Uterus (tissue), 4 donors: ENCODE measurements at places on chromosomes 7 and 10. TPM values are rescaled to one million over a fixed set of nuclear protein-coding genes. Genes with fewer than 3 reads are reported as not detected.

TAS2R3 gene
- total RNA-seq: not detected

ADAM12 gene
- total RNA-seq: under 0.01 TPM

GRID2IP gene
- not detected for total RNA-seq

FFAR4 gene
- total RNA-seq: not detected

HOXA5 gene
- 22.9 TPM for total RNA-seq

GDF10 gene
- 6.4 TPM for total RNA-seq

ADRA2A gene
- 4.5 TPM for total RNA-seq

NRP1 gene
- 69.4 TPM for total RNA-seq

NET1 gene
- 114 TPM for total RNA-seq

MCM10 gene
- total RNA-seq: 14.1 TPM

STAG3 gene
- total RNA-seq: not detected

TMEM236 gene
- not detected for total RNA-seq

PLCE1 gene
- 11.8 TPM for total RNA-seq

KIF11 gene
- not detected for total RNA-seq

ZNF248 gene
- total RNA-seq: 25.6 TPM

WNT2 gene
- total RNA-seq: 1.5 TPM

OR2A12 gene
- not detected for total RNA-seq

CPA4 gene
- 1.3 TPM for total RNA-seq

CALHM3 gene
- total RNA-seq: not detected

EIF4EBP2 gene
- total RNA-seq: 50.9 TPM

GARIN1A gene
- 6.6 TPM for total RNA-seq

AGAP3 gene
- total RNA-seq: 52.3 TPM

SOSTDC1 gene
- not detected for total RNA-seq

SLC16A9 gene
- 13.5 TPM for total RNA-seq

SPDYE2 gene
- total RNA-seq: not detected

LIPJ gene
- 1.2 TPM for total RNA-seq

HNRNPF gene
- total RNA-seq: 195 TPM

HOXA6 gene
- total RNA-seq: 19.1 TPM

FAM20C gene
- total RNA-seq: 3.8 TPM

C7orf33 gene
- not detected for total RNA-seq

BBS9 gene
- total RNA-seq: 24.1 TPM

ADIRF gene
- 238 TPM for total RNA-seq
